Colonic mucosa (tissue), 4 donors: ENCODE measurements at places on chromosomes 1 and 21. TPM values are rescaled to one million over a fixed set of nuclear protein-coding genes. Genes with fewer than 3 reads are reported as not detected.

DNA sequence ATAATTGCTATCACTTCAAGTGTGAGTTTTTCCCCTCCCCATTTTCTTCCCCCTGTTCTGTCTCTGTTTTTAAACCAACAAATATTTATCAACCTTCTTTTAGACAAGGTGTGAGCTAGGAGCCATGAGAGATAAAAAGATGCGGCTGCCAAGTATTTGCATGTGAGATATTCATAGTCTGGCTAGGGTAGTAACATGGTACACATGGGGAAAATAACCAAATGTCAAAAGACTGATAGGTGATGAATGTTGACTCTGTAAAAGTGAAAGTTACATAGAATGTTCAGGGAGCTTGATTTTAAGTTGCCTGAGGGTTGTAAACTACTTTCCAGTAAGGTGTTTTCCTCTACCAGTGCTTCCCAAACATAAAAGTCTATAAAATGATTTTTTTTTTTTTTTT is 25.4 kb upstream of the SRP9 start:
- DNase-seq = no peak

DNA sequence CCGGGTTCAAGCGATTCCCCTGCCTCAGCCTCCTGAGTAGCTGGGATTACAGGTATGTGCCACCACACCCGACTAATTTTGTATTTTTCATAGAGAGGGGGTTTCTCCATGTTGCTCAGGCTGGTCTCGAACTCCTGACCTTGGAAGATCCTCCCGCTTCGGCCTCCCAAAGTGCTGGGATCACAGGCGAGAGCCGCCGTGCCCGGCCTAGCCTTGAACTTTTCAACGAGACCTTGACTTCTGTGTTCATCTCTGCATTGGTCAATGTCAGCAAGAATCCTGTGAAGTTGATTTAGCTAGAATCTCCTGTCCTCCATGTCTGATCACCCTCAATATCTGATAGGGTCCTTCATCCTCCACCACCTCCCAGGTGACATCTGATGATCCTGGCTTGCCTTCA is 11.4 kb upstream of the CNR2 start:
- no peak for DNase-seq

The IL22RA1 gene
- total RNA-seq = 17.3 TPM

DNA sequence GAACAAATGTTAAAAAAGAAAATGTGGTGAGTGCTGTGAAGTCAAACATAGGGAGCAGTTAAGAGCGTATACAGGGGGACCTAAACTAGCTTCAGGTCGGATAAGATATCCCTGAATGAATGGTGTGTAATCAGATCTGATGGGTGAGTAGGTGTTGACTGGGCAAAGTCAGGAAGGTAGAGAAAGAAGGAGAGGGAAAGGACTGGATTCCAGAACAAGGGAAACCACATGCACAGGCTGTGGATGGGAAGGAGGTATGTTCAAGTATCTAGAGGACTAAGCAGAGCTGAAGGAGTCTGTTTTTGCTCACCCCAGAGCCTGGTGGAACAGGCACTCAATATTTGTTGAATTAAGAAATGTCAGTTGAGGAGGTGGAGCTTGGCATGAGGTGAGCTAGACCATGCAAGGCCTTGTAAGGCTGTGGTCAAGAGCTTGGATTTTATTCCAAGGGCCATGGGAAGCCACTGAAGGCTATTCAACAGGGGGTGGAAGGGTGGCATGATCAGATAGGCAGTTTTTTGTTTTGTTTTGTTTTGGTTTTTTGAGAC is 27.4 kb downstream of the MAP7D1 start:
- no peak for DNase-seq

GRCh38 chr1:176736015-176736414 is 273.0 kb downstream of the PAPPA2 start:
- no peak for DNase-seq

GRCh38 chr1:153395136-153395685 is 4.3 kb upstream of the S100A8 start:
- peak; percentile 13 for DNase-seq

DNA sequence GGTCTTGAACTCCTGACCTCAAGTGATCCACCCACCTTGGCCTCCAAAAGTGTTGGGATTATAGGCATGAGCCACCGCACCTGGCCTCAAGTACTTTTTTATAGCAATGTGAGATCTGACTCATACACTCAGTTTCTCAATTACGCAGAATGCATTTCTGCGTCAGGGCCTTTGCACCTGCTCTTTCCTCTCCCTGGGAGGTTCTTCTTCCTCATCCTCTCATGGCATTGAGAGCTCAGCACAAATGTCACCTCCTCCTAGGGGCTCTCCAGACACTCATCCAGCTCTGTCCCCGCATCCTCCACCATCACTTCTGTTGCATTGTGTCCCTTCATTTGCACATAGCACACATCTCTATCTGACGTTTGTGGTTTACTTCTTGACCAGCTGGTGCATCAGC is 418.8 kb downstream of the PTPRU start:
- peak; percentile 1 for DNase-seq

DNA sequence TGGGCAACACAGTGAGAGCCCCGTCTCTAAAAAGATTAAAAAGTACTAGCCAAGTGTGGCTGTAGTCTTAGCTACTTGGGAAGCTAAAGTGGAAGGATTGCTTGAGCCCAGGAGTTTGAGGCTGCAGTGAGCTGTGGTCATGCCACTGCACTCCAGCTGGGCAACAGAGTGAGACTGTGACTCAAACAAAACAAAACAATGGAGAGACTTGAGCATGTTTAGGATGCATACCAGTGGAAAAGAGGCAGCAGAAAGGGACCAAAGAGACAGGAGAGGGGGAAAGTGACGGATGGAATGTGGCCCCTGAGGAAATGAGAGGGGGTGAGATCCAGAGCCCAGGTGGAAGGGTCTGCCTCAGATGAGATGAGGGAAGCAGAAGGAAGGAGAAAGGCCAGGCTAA is 358.9 kb downstream of the RPS6KC1 start:
- DNase-seq = no peak

The SPRR2A gene
- not detected for total RNA-seq

DNA sequence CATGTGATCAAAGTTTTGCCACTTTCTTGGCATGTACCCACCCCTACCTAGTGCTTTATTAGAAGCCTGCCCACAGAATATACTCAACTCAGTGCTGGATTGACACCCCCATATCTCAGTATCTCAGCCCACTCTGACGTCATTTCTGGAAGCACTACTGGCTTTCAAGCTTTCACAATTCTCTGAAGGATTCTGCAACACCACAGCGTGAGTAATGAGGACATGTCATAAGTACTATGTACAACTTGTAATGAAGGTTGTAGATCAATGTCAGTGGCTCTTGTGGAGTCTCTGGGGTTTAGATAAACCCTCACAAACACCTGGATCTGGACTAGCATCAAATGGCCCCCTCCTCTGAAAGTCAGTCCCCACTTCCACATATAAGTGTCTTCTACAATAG is 57.2 kb downstream of the TNFSF4 start:
- no peak for DNase-seq

The FALEC gene
- not detected for total RNA-seq

The KDF1 gene
- 23.2 TPM for total RNA-seq

DNA sequence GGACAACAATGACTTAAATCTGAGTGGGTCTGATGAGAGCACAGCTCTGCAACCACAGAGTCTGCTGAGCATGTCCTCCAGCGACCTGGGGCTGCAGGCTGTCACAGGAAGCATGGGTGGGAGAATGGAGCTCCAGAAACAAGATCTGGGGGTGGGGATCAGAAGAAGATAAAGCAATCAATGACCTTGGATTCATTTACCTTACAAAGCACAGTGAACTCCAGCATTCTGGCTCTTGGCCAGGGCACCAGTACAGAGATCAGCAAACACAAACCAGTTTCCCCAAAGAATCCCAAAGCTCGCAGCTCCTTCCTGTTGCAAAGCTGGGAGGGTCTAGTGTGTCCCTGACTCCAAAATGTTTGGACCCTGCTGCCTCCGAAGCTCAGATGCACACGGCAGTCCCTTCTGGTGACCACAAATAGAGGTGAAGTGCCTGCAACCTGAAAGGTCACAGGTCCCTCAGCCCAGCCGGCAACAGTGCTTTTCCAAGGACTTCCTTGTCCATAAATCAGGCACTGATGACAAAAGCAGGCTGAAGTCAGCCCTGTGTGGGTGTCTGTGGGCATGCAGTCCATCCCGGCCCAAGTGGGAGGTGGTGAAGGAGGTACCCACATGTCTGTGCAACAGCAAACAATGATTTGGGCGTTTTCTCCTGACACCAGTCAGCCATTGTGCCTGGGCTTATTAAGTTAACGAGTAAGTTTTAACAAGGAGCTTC is 76.1 kb downstream of the SH3BGR start:
- DNase-seq = peak; percentile 86

The AIRE gene
- total RNA-seq = 0.11 TPM

DNA sequence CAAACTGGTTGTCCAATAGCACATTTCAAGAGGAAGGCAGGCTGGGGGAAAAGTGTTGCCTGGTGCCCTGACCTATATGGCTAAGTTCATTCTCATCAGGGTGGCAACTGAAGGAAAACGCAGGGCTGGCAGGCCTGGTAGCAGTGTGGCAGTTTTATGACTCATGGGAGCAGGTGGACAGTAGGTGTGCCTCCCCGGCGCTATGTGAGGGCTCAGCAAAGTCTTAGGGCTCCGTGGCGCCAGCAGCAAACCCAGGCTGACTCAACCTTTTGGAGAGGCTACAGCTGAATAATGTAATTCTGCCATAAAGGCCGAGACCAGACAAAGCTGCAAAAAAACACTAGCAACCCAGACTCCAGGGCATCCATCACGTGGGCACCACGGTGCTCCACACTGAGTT is 23.6 kb downstream of the GADD45A start:
- peak; percentile 74 for DNase-seq

DNA sequence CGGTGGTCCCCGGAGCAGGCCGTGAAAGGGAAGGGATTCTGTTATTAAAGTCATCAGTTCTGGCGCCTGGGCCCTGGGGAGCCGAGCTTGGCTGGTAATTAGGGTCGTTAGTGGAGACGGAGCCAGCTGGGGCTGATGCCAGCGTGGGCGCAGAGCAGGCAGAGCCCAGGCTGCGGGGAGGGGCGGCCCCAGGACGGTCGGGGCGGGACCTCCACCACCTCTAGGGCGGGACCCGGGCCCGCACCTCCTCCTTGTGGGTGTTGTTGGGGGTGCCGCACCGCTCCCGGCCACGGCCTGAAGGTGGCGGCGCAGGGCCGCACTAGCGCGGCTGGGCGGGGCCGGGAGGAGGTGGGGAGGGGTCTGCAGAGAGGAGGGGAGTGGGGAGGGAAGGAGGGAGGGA is 470.6 kb downstream of the PTPRU start:
- no peak for DNase-seq

DNA sequence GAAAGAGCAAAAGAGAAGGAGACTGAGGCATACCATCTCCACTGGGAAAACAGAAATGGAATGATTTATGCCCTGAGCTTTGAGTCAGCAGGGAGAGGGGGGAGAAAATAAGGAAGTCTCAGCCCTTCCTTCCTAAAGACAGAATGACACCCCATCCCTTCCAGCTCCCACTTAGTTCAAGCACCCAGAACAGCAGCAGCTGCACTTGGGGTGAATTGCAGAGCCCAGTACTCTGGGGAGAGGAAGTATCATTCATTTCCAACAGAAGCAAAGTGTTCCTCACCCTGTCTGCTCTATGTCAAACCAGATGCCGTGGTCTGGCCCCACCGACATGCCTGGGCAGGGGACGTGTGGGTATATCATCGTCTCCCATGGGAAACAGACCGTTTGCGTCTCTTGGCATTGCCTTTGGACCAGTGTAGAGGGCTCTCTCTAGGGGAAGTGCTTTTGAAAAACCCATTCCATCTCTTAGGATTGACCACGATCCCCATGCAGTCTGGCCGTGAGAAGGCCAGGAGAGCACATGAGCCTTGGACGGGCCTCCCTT is 1.1 kb upstream of the KCNJ15 start:
- no peak for DNase-seq

The SLAMF6 gene
- 1.1 TPM for total RNA-seq

- no peak for DNase-seq
Observed at GRCh38 chr1:183844806-183845205, 39.9 kb downstream of the RGL1 start.

DNA sequence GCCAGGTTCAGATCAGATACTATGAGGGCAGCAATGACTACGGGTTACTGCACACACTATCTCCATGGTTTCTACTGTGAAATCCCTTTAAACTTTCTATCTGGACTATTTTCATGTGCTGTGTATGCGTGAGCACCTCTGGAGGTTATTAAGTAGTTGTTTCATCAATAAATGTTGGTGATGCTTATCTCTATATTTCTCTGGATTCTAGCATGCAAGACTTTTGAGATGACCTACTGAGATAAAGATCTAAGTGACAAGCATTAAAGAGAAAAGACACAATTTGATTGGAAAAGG is 194.0 kb downstream of the NRIP1 start:
- DNase-seq = no peak

The POU3F1 gene
- total RNA-seq = not detected

GRCh38 chr1:5889462-5889861 is 102.8 kb downstream of the NPHP4 start:
- no peak for DNase-seq

DNA sequence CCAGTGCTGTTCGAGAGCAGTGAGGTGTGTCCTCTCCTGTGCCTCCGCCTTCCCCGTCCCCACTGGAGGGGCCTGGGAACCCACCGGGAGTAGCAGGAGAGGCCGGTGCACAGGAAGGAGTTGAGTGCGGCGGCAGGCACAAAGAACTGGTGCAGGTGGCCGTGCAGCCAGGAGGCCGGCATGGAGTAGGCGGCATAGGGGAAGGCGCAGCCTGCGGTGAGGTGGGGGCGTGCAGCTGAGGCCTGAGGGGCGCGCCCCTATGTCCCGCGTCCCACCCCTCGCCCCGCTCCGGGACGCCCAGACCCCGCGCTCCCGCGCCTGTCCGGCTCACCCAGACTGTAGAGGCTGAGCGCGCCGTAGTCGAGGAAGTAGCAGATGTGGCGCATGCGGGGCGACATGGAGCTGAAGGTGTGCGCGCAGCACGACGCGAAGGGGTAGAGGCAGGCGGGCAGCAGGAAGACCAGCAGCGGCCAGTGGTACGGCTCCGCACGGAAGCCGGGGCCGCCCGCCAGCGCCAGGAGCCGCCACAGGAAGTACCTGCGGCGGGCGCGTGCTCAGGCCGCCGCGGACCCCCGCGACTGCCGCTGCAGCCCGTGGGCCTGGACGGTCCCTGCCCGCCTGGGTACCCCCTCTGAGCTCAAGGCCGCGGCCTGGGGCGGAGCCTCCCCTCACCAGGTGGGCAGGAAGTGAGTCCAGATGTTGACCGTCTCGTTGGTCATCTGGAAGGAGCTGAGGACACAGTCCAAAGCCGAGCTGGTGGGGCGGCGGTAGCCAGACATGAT is 2.2 kb downstream of the PAQR6 start:
- peak; percentile 29 for DNase-seq

DNA sequence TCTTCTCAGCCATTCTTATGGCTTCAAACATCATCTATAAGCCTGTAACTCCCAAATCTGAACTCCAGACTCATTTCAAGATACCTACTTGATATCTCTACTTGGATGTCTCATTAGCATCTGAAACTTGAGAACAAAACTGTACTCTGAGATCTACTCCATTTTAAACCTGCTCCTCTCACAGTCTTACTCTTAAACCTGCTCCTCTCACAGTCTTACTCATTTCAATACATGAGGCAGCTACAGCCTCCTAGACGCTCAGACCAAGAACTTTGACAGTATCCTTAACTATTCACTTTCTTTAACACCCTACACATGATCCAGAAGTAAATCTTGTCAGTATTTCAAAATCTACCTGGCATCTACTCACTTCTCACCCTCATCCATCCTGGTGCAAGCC is 54.3 kb downstream of the NBPF6 start:
- no peak for DNase-seq

- DNase-seq = no peak
Observed at GRCh38 chr21:46384556-46384955, 60.6 kb downstream of the PCNT start.
